ENCODE measurements at places on chromosomes 7 and 10.

- no peak for DNase-seq
These were observed 8.0 kb downstream of the DPYSL4 start for GRCh38 chr10:132194726-132195125.

DNA sequence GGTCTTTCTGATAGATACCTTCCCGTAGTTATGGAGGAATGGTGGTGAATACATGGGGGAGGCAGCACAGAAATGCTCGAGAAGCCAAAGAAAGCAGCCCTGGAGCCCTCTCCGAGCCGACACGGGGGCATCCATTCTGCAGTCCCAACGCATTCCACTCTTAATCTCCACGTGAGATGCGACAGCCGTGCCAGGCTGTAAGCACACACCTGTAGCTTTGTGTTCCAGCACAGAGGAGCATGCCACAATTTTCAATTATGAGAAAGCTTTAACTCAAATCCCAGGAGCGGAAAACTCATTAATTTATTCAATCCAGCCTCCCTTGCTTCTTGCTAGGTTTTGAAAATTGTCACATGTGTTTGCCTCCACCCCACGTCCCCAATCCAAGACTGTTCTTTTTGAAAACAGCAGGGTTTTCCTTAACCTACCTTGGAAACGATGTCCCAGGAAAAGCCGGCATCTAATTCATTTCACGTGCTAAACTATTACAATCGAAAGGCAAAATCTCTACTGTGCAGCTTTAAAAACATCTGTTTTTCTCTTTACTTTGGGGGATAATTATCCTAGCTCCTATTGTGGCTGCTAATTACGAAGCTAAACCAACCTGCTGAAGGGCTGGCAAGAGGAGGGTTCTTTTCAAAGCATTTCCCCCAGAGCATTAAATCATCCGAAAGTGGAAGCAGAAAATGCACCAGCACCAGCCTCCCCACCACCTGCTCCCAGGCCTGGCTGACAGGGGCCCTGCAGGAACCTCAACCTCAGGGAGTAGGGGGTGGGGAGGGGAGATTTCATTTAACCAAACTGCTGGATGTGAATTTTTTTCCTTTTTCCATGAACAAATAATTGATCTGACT, 56.0 kb upstream of the CHST15 start:
- no peak for DNase-seq

DNA sequence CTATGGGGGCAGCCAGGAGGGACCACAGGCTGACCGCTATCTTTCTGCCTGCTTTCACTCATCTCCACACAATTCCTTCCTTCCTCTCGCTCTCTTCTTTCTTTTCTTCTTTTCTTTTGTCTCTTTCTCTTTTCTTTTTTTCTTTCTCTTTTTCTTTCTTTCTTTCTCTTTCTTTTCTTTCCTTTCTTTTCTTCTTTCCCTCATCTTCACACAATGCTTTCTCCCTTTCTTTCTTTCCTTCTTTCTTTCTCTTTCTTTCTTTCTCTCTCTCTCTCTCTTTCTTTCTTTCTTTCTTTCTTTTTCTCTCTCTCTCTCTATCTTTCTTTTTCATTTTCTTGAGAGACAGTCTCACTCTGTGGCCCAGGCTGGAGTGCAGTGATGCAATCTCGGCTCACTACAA, 6.8 kb upstream of the MUC12 start:
- no peak for DNase-seq

DNA sequence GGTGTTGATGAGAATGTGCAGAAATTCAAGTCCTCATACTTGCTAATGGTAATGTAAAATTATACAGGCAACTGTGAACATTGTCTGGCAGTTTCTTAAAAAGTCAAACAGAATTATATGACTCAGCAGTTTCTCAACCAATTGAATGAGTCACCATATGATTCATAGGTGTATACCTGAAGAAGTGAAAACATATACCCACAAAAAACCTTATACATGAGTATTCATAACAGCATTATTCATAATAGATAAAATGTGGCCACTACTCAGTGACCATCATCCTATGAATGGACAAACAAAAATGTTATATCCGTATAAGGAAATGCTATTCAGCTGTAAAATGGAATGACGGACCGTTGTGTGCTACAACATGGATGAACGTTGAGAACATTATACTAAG, 253.5 kb downstream of the MALRD1 start:
- DNase-seq = no peak

- DNase-seq = no peak
These were observed 21.5 kb downstream of the LRRN3 start for GRCh38 chr7:111112439-111112838.

Measured in HFF-Myc (cell line).